Stimulated activated CD4-positive, alpha-beta T cell treated with anti-CD3 and anti-CD28 coated beads, Interleukin-15, amount 100 ng/mL, for 24 hours (primary cell): ENCODE measurements at places on chromosomes 5 and 9.

GRCh38 chr9:117060963-117061362, 353.9 kb downstream of the ASTN2 start:
- no peak for DNase-seq

DNA sequence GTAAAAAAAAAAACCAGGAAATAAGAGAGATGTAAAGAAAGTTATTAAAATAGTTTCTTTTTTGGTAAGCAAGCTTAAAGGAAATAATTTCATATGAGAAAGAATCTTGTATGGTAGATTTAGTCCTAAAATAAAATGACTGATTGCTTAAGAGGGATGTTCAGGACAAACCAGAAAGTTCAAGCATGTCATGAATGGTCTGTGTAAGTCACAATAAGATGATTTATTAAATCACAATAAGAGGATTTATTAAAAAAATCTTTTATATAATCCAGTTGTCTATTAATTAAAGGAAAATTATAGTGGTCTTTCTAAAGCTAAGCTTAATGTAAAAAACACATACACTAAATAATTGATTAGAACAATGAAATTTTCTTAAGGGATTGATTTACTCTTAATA, 91.8 kb upstream of the OR13F1 start:
- DNase-seq: no peak

DNA sequence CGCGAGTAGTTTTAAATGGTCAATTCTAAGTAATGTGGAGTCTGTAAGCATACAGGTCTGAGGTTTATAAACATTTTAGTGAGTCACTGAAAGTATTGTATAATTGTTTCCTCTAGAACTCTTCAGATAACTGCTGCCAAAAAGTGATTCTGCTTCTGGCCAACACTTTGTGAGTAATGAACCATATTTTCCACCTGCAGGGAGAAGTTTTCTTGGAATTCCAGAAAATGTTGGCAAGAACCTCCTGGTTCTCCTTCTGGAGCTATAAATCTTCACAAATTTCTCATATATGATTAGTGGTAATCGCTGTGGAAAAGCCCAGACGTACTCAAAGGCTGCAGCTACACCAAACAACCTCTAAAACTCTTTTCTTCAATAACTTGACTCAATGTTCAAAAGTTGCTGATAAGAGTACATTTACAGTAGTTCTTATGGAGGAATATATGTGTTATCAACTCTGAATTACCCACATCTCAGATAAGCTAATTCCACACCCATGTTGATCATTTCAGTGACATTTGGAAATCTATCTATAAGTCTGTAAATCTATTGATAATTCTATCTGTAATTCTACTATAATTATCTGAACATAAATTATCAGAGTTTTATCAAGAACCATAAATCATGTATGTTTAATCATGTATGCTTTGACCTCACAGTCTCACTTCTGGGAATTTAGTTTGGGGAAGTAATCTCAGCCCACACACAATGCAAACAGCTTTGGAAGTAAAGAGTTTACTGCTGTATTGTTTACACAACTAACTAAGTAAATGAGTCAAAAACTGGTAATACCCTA, 74.1 kb downstream of the FNBP1 start:
- no peak for DNase-seq

DNA sequence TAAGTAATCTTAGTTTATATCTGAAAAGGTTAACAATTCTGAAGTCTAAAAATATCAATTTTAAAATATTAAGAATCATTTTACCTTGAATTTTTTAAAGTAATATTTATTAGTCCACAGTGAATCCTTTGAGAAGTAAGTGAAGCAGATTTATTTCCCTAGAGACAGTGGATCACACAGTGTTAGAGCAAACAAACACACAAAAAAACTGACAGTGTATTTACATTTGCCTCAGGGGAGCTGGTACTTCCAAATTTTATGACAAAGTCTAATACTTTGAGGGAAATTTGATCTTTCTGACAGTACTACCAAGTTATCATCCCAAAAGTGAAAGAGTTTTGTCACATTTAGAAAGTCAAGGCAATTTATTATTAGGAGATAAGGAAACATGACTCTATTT, 1750.6 kb upstream of the CDH9 start:
- no peak for DNase-seq

- DNase-seq: no peak
These were observed 25.2 kb upstream of the SH3RF2 start for GRCh38 chr5:145911164-145911563.

DNA sequence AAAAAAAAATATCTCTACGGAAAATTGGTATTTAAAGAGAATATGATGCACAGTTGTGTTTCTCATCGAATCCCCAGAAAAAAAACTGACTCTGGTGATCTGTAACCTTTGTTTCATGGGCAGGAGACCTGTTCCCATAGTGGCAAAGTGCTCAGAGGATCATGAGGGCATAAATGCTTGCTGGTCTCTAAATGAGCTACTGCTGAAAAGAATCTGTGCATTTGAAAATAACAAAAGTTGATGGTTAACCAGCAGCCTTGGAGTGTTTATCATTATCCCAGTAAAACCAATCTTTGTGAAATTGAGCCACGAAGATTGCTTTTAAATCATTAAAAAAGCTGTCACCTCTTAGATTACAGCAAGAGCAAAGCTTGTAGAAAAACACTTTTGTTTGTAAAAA, 775.4 kb downstream of the MTRR start:
- no peak for DNase-seq

- no peak for DNase-seq
These were observed 85.2 kb upstream of the CDH12 start for GRCh38 chr5:22938362-22938761.

DNA sequence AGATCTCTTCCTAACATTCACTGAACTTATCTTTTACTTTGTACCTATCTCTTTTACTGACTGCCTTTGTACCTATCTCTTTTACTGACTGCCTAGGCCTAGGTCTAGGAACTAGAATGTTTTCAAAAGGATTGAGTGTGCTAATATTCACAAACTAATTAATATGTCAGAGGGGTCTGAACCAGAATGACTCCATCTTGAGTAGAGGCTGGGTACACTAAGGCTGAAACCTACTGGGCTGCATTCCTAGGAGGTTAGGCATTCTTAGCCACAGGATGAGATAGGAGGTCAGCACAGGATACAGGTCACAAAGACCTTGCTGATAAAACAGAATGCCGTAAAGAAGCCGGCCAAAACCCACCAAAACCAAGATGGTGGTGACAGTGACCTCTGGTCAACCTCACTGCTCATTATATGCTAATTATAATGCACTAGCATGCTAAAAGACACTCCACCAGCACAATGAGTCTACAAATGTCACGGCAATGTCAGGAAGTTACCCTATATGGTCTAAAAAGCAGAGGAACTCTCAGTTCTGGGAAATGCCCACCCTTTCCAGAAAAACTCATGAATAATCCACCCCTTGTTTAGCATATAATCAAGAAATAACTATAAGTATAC, 2.5 kb upstream of the RHOBTB3 start:
- DNase-seq: no peak

DNA sequence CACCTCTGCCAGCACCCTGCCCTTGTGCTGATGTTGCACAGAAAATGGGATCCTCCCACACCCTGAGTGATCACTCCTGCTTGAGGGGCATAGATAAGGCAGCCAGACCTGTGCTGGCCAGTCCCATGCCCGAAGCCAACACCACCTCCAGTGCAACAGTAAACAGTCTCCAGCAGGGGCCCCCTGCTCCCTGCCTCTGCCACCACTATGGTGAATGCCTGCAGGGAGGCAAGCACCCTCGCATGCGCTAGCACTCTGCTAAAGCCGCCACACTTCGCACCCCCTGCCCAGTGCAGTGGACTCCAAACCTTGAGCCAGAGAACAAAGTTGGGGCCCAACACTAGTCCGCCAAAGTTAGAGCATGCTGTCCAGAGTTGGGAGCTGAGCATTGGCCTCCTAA, 118.7 kb downstream of the PJA2 start:
- no peak for DNase-seq

GRCh38 chr5:83800201-83800600, 79.5 kb upstream of the HAPLN1 start:
- DNase-seq: no peak

DNA sequence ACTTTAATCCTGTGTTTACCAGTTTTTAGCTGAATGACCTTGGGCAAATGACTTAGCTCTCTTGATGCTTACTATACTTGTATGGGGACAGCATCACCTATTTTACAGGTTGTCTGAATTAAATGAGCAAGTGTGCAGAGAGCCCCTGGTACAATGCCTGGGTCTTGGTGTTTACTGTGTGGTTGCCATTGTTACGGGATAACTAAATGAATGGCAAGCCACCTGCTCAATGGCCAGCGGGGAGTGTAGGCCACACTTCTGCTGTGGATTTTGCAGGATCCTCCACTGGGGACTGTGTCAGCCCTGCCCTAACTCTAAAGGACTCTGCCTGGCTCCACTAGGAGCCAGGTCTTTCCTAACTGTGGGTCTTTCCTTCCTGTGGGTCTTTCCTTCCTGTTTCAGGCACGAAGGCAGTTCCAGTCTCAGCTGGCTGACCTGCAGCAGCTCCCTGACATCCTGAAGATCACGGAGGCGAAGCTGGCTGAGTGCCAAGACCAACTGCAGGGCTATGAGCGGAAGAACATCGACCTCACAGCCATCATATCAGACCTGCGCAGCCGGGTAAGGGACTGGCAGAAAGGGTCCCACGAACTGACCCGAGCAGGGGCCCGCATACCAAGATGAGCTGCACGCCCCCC, 10.3 kb upstream of the GLE1 start:
- peak; percentile 11 for DNase-seq

GRCh38 chr5:179406031-179406961, 61.0 kb upstream of the ADAMTS2 start:
- no peak for DNase-seq

DNA sequence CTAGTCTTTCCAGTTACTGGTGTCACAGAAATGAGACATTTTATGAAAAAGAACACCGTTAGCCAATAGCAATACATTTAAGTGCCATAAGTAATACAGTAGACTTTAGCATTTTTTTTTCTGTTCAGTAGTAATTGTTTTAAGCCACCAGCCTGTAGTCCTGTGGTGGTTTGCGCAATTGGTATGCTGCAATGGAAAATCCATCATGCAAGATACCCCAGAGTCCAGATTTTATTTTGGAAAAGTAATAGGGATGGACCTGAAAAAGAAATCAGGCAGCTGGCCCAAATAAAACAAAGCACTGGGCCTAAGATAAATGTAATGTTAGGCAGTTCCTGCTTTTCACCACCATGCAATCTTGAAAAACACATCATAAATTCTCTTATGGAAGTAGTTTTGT, 94.6 kb upstream of the RASGRF2 start:
- DNase-seq: no peak

GRCh38 chr9:89418882-89419640, 78.9 kb downstream of the SEMA4D start:
- DNase-seq: peak; percentile 84

DNA sequence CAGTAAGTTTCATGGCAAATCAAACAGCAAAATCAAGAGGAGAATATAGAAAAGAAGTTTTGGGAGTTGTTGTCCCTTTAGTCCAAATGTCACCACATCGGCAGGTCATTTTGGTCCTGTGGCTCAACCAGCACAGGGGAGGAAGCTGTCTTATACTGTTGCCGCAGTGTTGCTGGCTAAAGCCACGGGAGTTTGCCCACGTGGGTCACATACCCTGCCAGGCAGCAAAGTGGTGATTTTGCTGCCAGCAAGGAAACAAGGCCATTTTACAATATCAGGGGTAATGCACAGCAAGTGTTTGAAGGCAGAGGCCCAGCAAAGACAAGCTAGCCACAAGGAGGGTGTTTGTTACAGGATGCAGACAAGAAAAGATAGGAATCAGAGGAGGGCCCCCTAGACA, 14.5 kb downstream of the GABRA6 start:
- DNase-seq: no peak

GRCh38 chr5:36664766-36665165, 58.4 kb downstream of the SLC1A3 start:
- no peak for DNase-seq

DNA sequence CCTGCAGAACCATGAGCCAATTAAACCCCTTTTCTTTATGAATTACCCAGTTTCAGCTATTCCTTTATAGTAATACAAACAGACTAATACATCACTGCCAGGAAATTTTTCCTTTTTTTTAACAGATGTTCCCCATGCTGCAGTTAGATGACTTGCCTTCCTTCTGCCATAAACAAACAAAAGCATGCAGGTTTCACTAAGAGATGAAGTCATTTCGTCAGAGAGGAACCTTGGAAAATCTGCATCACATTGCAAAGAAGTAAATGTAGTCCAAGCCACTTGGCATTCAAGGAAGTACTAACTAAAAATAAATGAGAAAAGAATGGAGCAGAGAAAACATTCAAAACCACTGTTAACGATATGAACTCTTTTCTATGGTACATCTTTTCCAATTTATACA, 194.1 kb upstream of the EFNA5 start:
- no peak for DNase-seq

DNA sequence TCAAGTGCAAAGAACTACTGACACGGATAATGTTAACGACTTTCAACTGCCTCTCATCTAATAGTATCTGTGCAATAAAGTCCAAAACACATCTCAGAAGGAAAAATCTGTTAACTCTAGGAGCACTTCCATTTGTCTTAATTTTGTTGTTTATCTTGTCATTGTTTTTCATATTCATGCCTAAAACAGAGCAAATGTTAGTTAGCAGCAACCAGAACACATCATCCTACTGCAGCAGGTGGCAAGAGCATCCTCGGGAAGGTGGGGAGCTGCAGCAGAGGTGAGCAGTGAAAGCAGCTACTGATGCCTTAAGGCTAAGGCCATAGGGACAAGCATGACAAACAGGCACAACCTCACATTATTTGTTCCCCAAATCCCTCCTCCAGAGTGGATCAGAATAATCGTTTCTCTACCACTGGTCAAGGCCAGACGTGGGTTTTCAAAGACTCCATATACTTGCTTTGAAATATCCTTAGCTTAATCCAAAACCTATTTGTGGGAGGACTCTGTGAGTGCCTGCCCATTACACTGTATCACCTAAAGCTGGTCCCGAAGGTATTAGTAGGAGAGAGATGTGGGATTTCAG, 1.0 kb downstream of the HMGCS1 start:
- no peak for DNase-seq

DNA sequence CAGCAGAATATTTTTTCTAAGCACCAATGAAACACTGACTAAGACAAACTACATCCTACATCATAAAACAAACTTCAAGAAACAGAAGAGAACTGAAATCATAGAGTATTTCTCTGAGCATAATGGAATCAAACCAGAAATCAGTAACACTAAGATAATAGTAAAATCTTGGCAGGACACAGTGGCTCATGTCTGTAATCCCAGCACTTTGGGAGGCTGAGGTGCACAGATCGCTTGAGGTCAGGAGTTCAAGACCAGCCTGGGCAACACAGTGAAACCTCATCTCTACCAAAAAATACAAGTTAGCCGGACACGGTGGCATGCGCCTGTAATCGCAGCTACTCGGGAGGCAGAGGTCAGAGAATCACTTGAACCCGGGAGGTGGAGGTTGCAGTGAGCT, 63.1 kb downstream of the RNF130 start:
- DNase-seq: no peak

GRCh38 chr5:28710360-28710759, 1672.0 kb upstream of the CDH9 start:
- no peak for DNase-seq

- no peak for DNase-seq
These were observed 116.9 kb downstream of the ARRDC3 start for GRCh38 chr5:91266184-91266705.
